Lung (tissue), 17 donors: ENCODE measurements at places on chromosomes 1 and 21. TPM values are rescaled to one million over a fixed set of nuclear protein-coding genes. Genes with fewer than 3 reads are reported as not detected.

GRCh38 chr1:84271441-84272151, 29.9 kb upstream of the SAMD13 start:
- H3K27ac ChIP-seq = peak overlapping the region; percentile 5
- no peaks in the 10 kb centered on the region for H3K36me3 ChIP-seq
- peak; percentile 8 for DNase-seq
- H3K4me1 ChIP-seq = no peaks in the 10 kb centered on the region
- no peaks in the 10 kb centered on the region for H3K27me3 ChIP-seq
- no peak overlapping the region for H3K4me3 ChIP-seq

GJA9 gene
- polyA plus RNA-seq = 0.04 TPM

OR6P1 gene
- not detected for polyA plus RNA-seq

GRCh38 chr1:159548126-159548525, 12.3 kb upstream of the OR10J5 start:
- no peaks in the 10 kb centered on the region for H3K4me1 ChIP-seq
- H3K27ac ChIP-seq = no peak overlapping the region
- no peak overlapping the region for H3K4me3 ChIP-seq
- DNase-seq = no peak
- H3K36me3 ChIP-seq = no peaks in the 10 kb centered on the region

DNA sequence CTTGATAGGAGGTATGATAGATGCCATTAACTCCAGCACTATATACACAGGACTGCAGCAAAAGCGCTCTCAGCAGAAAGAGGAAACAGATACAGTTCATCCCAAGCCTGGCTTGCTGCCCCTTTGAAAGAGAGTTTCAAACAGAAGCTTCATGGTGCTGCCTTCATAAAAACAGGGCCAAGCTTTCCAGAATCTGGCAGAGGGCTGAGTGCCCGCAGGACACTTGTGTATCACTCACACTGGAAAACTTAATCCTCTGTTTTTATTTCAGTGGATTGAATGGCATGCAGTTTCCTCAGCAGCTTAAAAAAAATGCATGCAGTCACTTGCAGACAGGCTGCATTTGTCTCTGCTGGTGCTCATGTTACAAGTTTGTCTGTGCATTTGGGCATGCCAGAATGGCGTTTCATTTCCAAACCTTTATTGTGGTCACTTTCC, 40.4 kb downstream of the KCNJ15 start:
- H3K4me3 ChIP-seq = no peak overlapping the region
- H3K4me1 ChIP-seq = peaks cover 10% of the 10 kb centered on the region
- DNase-seq = peak; percentile 49

CELA2A gene
- 0.11 TPM for polyA plus RNA-seq

DNA sequence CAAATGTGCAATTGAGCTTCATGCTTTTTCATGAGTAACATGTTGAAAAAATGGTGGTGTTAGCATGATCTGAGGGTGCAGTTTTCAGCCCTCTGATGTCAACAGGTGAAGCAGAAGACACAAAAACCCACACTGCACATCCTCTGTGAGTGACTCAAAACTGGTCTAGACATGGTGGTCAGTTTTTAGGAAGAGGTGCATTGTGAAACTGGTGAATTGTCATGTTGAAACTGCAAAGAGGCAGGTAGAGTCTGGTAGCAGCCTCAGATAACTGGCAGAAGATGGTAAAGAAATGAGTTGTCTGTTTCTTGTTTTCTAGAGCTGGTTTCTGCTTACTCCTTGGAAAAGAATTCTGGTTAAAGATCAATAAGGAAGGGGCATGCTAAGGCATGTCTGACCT, 97.3 kb upstream of the HMCN1 start:
- no peak overlapping the region for H3K4me3 ChIP-seq
- H3K4me1 ChIP-seq = no peaks in the 10 kb centered on the region
- H3K27ac ChIP-seq = no peak overlapping the region
- no peaks in the 10 kb centered on the region for H3K36me3 ChIP-seq
- DNase-seq = no peak

GRCh38 chr1:18670121-18670867, 39.6 kb downstream of the PAX7 start:
- no peak overlapping the region for H3K27ac ChIP-seq
- DNase-seq = no peak
- H3K36me3 ChIP-seq = no peaks in the 10 kb centered on the region
- H3K4me1 ChIP-seq = no peaks in the 10 kb centered on the region
- peaks cover 15% of the 10 kb centered on the region for H3K27me3 ChIP-seq

DNA sequence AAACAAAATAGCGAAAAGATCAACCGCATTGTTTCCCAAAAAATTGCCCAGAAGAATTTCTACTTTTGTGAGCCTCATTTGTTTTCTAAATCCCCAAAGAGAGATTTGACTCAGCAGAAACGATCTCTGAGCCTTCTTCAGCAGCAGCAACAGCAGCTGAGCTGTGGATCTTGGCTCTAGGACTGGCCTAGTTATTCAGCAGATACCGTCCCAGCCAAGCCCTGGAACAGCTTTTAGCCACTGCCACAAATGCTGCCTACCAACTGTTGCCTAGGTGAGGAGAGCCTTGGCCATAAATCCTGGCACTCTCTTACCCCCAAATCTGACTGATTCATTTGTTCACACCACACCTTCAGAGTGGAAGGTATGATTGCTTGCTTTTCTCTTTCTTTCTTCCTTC, 320.1 kb downstream of the TGFB2 start:
- H3K36me3 ChIP-seq = no peaks in the 10 kb centered on the region
- no peaks in the 10 kb centered on the region for H3K27me3 ChIP-seq
- no peaks in the 10 kb centered on the region for H3K4me1 ChIP-seq
- no peak overlapping the region for H3K4me3 ChIP-seq

GRCh38 chr1:44108971-44109370, 9.7 kb upstream of the KLF17 start:
- no peak overlapping the region for H3K27ac ChIP-seq
- no peaks in the 10 kb centered on the region for H3K4me1 ChIP-seq
- H3K36me3 ChIP-seq = no peaks in the 10 kb centered on the region

- H3K4me3 ChIP-seq = no peak overlapping the region
- H3K4me1 ChIP-seq = no peaks in the 10 kb centered on the region
- DNase-seq = no peak
- H3K27ac ChIP-seq = no peak overlapping the region
- H3K27me3 ChIP-seq = no peaks in the 10 kb centered on the region
Measured at GRCh38 chr1:83516369-83516768, 482.6 kb downstream of the TTLL7 start.

DNA sequence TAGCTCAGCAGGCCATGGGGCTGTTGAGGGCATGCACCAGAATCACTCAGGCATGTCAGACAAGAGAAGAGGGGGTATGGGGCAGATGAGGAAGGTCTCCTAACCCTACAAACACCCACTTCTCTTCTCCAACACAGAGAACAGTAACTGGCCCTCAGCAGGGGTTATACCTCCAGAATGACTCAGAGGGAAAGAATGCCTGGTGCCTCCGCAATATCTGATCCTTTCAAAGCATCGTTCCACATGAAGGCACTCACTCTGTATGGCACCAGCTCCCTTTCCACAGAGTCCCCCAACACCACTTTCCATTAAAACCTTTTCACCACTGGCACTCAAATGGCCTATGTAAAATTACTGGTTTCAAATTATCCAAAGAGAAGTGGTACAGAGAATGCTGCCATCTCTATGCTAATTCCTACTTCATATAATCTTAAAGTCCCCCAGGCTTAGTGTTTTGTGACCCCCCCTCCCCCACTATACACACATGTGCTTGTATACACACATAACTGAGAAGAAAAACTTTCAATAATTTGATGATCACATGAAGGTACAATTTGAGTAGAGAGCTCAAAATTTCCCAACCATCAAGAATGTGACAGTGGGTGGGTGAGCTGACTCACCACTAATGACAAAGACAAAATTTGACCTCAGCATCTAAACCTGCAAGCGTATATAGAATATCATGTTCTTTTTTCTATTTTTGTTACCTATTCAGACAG, 91.5 kb downstream of the SIPA1L2 start:
- H3K27ac ChIP-seq = no peak overlapping the region
- H3K4me1 ChIP-seq = peaks cover 3% of the 10 kb centered on the region
- no peaks in the 10 kb centered on the region for H3K36me3 ChIP-seq
- no peaks in the 10 kb centered on the region for H3K27me3 ChIP-seq
- no peak overlapping the region for H3K4me3 ChIP-seq
- DNase-seq = no peak
